Stimulated activated CD8-positive, alpha-beta memory T cell treated with anti-CD3 and anti-CD28 coated beads, Interleukin-4, amount 100 ng/mL, for 1 hour (primary cell): ENCODE measurements at places on chromosomes 7 and 10.

DNA sequence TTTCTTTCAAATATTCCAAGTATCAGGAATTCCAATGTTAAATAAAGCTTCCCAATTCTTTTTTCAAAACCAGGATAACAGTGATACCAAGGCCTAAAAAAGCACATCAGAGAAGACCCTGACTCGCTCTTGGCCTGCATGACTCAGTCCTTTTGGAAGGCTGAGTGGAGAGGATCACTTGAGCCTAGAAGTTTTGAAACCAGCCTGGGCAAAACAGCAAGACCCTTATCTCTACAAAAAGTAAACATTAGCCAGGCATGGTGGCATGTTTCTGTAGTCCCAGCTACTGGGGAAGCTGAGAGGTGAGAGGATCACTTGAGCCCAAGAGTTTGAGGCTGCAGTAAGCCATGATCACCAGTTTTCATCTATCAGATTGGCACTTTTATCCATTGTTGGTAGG, 18.7 kb downstream of the NFE2L3 start:
- DNase-seq: no peak

GRCh38 chr10:114094795-114095194, 51.1 kb downstream of the ADRB1 start:
- no peak for DNase-seq

DNA sequence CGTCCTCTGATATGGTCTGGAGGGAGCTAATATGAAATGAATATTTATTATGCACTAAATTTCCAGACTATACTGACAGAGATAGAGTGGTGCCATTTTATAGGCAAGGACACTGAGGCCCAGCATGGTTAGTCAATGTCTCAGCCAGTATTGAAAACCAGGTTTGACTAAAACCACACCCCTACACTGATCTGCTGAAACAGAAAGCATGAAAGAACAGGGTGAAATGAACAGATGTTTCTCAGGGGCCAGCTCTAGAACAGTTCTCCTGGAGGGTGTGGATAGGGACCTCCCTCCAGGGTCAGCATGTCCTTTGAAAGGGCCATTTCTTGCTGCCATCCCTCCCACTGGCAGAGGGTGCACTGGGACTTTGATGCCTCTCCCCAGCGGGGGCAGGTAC, 700.5 kb downstream of the GRID1 start:
- DNase-seq: no peak

- no peak for DNase-seq
Observed at GRCh38 chr10:102421757-102422512, 1.3 kb downstream of the FBXL15 start.

DNA sequence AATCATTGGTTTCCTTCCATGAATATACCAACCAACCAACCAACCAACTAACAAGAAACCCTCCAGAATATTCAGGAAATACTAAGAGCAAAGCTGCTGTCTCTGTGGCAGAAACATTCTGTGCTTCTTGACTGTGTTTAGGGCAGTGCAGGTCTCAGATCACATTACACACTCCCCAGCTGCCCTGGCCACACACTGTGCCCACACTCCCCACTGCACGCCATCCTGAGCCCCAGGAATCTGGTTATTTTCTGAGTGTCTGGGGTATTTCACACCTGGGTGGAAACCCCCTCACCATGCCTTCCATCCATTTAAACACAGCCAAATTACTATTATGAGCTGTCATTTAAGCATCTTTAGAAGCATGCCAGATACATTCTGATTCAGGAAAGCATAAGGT, 183.7 kb upstream of the ANK3 start:
- DNase-seq: no peak

GRCh38 chr10:96902117-96902516, 70.0 kb downstream of the LCOR start:
- no peak for DNase-seq

DNA sequence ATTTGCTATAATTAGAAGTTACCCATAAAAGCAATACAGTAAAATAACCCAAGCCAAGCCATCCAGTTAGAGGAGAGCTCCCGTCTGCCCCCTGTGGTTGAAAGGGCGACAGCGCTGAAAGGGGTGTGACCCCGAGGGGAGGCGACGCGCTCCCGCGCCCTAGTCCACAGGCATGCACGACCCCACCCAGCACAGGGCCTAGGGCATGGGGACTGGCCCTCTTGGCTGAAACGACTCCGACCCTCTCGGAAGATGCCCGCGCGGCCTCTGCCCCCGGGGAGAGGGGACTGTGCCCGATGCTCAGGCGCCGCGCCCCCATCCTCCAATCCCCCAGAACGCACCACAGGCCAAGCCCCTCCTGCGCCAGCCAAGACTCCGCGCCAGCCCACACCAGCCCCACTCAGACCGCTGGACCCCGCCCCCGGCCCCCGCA, 64.0 kb downstream of the CSGALNACT2 start:
- peak; percentile 25 for DNase-seq

GRCh38 chr10:115118346-115118745, 25.2 kb downstream of the ATRNL1 start:
- DNase-seq: no peak

- DNase-seq: no peak
Observed at GRCh38 chr10:59748834-59749233, 4.4 kb downstream of the MRLN start.
